ENCODE measurements at places on chromosomes 16 and 17.

DNA sequence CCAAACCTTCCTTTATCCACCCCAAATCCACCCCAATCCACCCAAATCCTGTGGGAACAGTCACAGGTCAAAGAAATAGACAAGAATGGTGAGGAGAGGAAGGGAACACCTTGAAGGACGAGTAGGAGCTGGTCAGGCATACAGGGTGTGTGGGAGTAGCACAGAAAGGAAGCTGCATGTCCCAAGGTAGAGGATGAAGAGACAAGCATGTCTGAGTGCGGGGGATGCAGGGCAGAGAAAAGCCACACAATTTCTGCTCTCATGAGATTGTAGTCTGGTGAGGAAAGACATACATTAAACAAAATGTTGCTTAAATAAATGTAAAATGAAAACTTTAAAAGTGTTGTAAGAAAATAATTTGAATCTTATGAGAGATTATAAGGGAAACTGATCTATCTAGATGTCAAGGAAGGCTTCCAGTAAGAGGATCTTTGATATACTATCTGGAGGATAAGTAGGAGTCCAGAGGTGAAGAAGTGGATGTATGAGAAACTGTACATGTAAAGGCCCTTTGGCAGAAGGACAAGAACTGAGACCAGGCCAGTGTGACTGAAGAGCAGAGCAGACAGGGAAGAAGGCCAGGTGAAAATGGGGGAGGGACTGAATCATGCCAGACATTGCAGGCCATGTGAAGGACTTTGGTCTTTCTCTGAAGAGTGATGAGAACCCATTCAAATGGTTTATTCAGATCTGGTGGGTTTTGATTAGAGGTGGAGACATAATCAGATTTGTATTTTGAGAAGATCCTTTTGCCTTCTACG, 18.6 kb downstream of the TMEM98 start:
- no peak for DNase-seq

DNA sequence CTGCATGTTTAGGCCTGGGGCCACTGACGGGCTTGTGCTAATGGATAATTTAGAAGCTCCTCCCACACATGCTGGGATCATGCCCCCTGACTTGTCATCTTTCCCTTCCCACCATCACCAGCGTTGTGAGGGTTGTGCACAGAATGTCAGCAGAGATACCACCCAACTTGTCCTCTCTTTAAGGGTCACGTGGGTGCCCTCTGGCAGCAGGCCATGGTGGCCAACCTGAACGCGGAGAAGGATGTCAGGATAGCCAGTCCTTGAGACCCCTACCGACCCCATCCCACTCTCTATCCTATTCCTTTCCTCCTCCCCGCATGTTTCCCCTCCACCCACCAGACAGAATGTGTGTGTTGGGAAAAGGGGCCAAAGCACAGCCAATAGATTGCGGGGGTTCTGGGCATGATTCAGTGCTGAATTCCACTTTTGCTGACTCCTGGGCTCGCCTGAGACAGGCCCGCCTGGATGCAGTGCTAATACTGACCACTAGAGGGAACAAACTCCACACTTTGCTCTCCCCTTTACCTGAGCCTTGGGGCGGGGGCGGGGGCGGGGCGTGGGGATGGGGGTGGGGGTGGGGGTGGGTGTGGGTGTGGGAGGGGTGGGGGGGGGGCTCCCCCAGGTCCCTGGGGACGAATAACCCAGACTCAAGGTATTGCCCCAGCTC, at the start of gene GH2:
Gene GH2 (minus strand): TSS at position 10 of the 667 bp plus-strand sequence. CDS start 143 bp downstream, outside the sequence.
- peak; percentile 46 for DNase-seq

DNA sequence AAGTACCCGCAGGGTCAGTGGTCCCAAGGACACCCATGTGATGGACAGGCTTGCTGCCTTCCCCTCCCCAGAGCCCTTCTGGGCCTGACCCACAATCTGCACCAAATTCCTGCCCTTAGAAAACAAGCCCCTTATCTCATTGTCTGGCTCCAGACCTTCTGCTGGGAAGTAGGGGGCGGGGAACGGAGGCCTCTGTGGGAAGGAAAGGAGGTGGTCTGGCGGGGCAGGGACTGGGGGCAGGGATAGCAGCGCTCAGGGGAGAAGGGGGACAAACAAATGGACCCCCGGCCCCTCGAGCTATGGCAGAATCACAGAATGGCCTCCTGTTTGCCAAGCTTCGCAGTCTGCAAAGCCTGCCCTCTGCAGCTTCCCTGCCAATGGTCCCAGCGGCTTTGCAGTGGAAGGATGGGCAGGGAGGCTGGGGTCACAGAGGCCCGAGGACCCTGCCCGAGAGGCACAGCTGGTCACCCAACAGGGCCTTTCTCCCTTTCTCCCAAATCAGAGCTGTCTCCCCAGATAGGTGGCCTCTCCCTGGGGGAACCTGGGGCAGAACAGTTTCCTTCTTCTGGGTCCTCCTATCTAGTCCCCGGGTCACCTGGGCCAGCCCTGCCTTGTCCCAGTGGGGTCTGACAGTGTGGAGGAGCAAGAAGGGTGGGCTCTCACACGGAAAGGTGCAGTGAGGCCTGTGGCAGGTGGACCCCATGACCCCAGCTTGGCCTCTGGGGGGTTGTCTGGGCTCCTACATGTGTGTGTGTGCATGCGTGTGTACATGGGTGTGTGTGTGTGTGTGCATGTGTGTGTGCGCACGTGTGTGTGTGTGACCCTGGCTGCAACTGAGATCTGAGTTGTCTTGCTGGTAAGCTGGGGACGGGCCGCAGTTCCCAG, 25.5 kb downstream of the TMEM235 start:
- no peak for DNase-seq

GRCh38 chr16:29007730-29008593, 23.1 kb downstream of the LAT start:
- DNase-seq, result peak; percentile 65

GRCh38 chr17:7477392-7478275, 1.8 kb downstream of the ZBTB4 start:
- no peak for DNase-seq

GRCh38 chr17:385178-385835, 32.7 kb upstream of the RPH3AL start:
- DNase-seq, result peak; percentile 11

All from activated CD4-positive, alpha-beta T cell treated with anti-CD3 and anti-CD28 coated beads for 24 hours (primary cell).